ENCODE measurements at places on chromosomes 4 and X.

- no peak for DNase-seq
These were observed 4.3 kb downstream of the TMPRSS11E start for GRCh38 chr4:68451246-68452211.

DNA sequence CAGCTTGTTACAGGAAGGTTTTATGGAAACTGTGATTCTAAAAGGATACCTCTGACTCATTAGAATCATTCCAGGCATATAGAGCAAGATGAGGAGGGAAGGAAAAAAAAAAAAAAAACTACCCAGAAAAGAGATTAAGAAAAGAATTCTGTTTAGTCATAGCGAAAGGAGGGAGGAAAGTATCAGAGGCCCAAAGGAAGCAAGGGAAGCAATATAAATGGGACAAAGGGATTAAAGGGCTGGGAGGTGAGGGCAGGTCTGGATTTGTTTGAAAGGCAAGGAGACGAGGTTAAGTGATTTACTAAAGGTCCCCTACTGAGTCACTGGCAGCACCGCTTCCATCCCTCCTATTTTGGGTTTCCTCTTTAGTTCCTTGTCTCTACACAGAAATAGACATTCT, 88.6 kb upstream of the IL1RAPL1 start:
- DNase-seq: no peak

DNA sequence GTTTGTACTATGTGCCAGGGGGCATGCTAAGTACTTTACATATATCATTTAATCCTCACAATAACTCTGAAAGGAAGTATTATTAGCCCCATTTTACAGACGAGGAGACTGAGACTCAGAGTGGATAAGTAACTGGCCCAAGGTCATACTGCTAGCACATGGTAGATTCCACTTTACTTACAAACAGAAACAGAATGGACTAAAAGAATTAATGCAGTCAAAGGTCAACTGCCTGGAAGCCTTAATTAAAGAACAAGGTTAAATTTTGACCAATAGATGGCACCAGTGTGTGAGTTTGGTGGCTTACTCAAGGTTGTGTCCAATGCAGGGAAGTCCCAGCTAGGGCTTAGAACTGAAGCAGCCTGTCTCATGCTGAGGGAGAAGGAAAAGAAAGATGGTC, 4.7 kb downstream of the RIPPLY1 start:
- DNase-seq: peak; percentile 7

- peak; percentile 63 for DNase-seq
These were observed 118.2 kb upstream of the KIT start for GRCh38 chr4:54539500-54540029.

- DNase-seq: peak; percentile 19
These were observed at the start of gene SCD5 for GRCh38 chr4:82798168-82799005. Gene SCD5, minus strand, starts transcription at chr4:82798796. Its CDS starts 259 bp downstream, at chr4:82798537.

Measured in NCI-H748 treated with DMSO at 0.1 percent for 48 hours (cell line).